Effector CD4-positive, alpha-beta T cell (primary cell): ENCODE measurements at places on chromosomes 3 and 15.

DNA sequence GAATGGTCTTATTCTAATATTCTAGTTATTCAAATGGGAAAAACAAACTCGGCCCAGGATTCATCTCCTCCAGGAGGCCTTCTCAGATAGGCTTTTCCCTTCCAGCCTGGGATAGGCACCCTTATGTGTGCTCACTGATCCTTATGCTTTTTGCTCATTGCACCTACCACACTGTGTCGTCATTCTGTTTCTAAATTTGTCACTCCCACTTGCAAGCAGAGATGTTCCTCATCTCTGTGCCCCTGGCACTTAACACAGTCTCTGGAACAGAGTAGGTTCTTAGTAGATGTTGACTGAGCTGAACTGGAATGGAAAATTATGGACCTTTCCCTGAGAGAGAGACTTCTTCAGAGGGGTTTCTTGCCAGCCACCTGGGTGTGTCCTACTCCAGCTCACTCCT is 18.7 kb upstream of the SPG11 start:
- DNase-seq, result no peak

DNA sequence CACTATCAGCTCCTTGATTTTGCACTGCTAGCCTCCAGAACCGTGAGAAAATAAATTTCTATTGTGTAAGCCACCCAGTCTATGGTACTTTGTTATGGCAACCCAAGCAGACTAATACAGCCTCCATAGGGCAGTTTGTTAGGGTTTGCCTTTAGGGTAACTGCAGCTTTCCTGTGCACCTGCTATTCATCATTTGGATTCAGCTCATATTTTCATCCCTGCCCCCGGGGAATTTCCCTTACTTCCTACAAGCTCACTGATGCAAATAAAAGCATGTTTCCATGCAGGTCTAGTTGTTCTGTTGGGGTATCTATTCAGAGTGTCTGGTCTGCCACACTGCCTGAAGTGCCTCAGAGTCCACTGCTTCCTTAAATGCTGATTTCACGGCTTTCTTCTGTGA is 48.6 kb upstream of the ATOSA start:
- no peak for DNase-seq

DNA sequence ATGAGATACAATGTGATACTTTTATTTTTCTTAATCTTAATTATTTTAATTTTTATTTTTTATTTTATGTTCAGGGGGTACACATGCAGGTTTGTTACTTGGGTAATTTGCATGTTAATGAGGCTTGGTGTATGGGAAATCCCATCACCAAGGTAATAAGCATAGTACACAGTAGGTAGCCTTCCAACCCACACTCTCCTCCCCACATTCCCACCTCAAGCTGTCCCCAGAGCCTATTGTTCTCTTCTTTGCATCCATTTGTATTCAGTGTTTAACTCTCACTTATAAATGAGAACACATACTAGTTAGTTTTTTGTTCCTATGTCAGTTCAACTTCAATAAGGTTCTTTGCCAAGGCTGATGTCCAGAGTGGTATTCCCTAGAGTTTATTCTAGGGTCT is 1375.4 kb downstream of the NSUN3 start:
- DNase-seq, result no peak

DNA sequence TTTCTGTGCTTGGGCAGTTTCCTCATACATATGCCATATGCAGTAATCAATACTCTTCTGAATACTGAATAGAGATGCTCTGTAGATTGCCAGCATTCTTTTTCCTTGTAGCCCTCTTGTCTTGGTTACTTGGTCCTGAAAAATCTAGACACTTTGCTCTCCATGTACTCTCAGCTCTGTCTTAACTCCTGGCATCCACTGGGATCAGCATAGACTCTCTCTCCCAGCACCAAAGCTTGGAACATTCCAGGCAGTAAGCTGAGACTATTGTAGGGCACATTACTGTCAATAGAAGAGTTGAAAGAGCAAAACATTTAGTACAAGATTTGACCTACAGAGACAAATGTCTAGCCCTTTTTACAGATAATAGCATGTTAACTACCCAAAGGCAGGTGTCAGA is 1100.3 kb downstream of the TBL1XR1 start:
- no peak for DNase-seq

DNA sequence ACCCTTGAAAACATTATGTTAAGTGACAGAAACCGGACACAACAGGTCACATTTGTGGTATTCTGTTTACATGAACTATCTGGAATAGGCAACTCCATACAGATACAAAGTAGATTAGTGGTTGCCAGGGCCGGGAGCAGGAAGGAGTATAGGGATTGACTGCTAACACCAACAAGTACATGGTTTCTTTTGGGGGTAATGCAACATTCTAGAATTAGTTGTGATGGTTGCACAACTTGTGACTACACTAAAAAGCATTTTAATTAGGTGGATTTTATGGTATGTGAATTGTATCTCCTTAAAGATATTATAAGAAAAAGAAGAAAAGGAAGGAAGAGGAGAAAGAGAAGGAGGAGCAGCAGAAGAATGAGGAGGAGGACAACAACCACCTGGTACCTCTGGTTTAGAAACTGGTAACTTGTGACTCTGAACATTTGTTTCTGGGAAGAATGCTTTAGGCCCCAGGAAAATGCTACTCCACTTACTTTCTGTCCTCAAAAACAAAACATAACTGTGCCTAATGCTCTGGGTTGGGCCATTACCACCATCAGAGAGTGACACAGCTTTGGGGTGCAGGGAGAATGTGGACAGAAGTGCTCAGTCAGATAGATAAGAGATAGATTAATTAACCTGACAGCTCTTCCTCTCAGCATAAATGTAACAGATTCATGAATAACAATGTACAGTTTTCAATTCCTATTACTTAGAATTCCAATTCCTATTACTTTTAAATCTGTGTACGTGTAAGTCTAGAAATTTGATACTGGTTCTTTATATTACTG is 20.3 kb downstream of the SETMAR start:
- no peak for DNase-seq

DNA sequence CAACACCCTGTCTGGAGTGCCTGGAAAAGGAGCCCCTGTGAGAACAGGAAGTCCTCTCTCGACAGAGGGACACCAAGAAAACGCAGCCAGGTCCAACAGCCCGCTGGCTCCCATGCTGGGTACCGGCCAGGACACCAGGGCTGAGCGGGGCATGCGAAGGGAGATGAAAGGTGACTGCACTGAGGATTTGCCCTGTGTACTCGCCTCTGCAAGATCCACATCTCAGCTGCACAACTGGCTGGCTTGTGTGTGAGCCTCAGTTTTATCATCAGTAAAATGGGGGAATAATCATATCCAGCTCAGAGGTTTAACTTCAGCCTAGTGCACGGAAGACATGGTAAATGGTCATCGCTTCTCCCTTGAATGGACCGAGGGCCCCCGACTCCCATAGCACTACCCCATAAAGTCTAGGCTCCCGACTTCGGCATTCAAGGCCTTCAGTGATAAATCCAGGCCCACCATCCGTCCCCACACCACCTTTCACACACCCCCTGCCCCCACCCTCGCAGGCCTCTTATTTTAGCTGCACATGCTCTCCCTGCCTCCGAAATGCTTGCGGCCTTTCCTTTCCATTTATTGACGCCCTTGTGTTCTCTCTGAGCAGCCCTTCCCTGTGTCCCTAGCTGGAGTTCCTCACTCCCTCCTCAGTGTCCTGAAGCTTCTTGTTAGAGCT is 15.8 kb downstream of the ISG20 start:
- DNase-seq, result no peak

GRCh38 chr3:10546820-10547263 is 41.5 kb upstream of the ATP2B2 start:
- DNase-seq, result no peak

DNA sequence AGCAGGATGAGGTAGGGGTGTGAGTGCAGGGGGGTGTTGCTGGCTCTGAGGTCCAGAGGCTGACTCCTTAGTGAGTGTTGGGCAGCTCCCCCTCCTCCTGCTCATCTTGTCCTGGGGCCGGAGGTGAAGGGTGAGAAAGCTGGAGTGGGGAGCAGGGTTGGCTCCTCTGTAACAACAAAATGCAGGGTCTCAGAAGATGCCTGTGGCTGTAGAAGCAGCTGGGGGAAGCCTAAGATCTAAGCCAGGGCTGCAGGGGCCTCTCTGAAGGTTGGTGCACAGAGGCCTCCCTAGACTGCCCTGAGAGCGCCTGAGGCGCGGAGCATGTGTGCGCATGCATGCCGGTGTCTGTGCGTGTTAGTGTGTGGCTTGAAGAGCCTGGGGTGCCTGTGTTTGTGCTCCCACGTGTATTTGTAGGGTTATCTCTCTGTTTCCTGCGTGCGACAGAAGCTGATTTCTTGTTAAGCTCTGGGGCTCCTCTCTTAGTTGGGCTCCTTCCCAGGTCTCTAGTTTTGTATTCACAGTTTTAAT is 5.3 kb upstream of the HDAC11 start:
- DNase-seq, result no peak

GRCh38 chr3:196988241-196989029 is 19.8 kb upstream of the PIGZ start:
- no peak for DNase-seq

DNA sequence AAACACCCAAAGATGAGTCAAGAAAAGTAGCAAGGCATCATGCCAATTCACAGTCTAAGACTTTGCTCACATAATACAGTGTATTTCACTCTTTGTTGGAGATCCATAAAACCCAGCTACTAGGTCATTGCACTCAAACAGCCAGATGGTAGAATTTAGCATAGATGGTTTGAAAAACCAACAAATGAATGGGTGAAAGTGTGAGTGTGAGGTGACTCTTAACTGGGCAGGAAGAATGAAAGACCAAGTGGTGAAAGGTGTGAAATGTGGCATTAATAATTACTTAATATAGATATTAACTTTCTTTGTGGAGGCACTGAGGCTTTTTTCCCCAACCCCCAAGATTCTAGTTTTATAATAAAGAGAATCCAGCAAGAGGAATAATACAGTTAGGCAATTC is 159.5 kb downstream of the SQOR start:
- DNase-seq, result no peak

DNA sequence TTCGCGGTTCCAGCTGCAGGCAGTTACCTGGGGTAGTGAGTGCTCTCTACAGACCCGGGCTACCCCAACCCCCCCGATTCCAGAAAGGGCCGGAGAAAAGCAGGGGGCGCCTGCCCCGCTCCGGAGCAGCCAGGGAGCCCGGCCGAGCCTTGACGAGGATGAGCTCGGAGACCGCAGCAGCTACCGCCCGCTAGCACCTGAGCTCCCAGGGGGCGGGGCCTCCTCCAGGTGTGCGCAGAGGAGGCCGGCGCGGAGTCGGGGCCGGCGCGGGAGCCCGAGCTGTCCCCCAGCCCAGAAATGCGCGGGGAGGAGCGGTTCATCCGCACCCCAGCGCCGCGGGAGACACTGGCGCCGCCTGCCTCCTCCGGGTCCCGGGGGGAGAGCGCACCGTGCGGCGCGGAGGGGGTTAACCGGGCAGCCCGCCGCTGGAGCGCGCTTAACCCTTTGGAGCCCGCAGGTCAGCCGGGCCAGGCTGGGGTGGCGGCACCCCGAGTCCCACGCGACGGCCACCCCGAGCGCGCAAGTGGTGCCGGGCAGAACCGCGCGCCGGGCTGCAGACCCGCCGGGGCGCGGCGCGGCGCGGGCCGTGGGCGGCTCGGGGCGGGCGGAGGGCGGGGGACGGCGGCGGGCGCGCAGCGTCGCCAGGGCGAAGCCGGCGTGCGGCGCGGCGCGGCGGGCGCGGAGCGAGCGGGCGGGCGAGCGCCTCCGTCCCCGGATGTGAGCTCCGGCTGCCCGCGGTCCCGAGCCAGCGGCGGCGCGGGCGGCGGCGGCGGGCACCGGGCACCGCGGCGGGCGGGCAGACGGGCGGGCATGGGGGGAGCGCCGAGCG is at the start of gene CACNA1D:
Gene CACNA1D (plus strand): TSS at position 649 of the 829 bp plus-strand sequence. CDS start 556 bp downstream, outside the sequence.
- DNase-seq, result no peak

GRCh38 chr3:193970773-193971206 is 165.2 kb upstream of the HES1 start:
- DNase-seq, result no peak

DNA sequence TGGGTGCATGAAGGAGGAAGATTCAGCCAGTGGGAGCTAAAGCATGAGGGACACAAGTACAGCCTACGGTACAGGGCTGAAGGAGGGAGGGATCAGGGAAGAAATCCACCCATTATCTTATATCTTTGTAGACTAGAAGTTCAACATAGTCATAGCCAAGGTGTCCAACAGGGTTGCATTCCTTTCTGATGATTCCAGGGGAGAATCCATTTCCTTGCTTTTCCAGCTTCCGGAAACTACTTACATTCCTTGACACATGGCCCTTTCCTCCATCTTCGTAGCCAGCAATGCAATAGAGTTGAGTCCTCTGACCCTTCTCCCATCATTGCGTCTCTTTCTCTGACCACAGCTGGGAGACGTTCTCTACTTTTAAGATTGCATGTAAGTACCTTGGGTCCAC is 471.0 kb upstream of the SEMA6D start:
- no peak for DNase-seq

- DNase-seq, result no peak
Observed at GRCh38 chr3:127978636-127979035, 63.6 kb downstream of the KBTBD12 start.

DNA sequence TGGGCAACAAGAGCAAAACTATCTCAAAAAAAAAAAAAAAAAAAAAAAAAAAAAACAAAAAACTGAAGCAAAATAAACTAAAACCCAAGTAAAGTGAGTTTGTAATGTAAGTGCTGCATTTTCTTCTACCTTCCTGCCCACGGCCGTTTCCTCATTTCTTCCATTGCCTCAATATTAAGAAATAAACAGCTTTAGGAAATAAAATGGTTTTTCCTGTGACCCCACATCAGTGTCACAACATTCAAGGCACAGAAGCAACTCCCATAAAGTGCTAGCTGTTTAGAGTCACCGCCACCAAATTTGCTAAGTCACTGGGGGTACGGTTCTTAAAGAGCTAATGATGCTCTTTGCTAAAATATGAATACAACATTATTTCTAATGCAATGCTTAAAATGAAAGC is 3.3 kb downstream of the PKM start:
- DNase-seq, result no peak

DNA sequence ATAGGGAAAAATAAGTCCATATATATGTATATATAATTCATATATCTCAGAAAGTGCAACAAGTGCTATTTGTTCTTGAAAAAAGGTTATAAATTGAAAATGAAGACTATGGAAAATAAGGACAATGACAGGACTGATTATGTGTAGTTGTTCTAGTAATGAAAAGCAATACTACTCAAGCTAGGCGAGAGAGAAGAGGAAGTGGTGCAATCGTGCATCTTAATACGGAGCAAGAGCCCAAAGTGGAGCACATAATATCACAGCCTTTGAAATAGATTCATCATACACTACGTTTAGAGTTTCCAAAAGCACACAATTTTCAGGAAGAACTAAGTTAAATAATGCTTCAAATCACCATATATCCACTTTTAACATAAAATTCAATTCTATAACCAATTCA is 87.9 kb downstream of the ULK4 start:
- no peak for DNase-seq

DNA sequence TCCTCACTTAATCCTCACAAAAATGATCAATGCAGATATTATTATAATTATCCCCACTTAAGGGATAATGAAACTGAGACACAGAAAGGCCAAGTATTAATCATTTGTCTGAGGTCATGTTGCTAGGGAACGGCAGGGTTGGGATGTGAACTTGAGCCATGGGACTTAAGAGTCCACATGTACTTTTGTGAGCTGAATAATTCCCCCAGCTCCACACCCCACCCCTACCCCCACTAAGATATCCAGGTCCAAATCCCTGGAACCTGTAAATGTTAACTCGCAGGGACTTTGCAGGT is 290.5 kb upstream of the GADL1 start:
- no peak for DNase-seq
